ENCODE measurements at places on chromosomes 5 and 9.

DNA sequence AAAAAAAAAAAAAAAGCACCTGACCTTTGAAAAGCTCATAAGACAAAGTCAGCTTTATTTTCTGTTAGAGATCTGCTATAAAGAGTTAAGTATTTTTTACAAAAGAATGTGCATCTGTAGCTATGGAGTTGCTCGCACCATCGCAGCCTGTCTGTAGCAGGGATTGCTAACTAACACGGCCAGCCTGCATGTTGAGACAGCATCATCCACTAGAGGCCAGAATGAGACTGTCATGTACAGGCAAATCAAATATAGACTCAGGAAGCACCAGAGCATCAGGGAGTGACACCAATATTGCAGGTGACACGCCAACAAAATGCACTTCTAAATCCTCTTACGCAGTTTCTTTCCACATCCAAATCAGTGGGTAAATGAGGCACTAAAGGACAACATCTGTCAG, 136.3 kb upstream of the RASEF start:
- DNase-seq = peak; percentile 78

DNA sequence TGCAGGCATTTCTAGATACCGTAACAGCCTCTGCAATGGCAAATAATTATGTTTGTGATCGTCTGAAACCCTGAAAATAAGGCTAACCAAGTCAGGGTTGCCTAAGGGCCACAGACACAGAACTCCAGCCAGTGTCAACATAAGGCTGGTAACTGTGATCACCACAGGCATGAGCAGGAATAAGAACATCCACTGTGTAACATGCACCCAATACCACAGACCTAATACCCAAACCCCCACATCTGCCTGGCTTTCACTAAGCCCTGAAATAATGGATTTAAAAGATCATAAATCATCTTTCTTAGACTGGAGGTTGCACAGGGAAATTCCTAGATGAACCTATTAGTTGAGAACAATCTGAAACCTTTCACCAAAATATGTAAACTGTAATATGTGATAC, 394.5 kb downstream of the NFIB start:
- no peak for DNase-seq

DNA sequence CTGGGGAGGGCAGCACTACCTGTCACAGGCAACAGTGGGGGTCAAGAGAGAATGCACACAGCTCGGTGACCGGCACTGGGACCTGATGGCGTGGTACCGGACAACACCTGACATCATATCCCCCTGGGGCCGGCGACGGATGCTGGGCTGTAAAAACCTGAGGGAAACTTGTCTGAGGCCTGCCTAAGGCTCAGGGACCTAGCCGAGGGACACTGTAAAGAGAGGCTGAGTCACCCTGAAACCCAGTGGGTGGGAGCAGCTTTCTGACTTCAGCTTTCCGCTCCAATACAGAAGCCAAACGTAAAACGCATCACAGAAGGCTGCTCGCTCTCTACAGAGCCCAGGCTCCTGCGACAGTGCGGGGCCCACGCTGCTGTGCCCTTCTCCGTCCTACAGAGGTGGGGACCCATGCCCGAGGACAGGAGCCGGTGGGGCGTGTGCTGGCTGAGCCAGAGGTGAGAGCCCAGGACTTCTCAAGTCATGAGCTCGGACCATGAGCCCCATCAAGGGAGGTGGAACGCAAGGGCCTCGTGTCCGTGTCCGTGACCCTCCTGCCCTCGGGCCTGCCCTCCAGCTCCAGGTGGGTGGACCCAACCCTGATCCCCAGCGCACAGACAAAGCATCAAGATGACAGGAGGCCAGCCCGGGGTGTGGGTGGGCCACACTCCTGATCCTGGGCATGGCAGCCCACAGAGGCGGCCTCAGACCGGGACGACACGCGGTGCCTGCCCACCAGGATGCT, 5.3 kb downstream of the RALGDS start:
- DNase-seq = no peak

- DNase-seq = no peak
Observed at GRCh38 chr5:22615964-22616363, 237.2 kb downstream of the CDH12 start.

GRCh38 chr5:150649108-150650020, 8.9 kb downstream of the SYNPO start:
- DNase-seq = no peak

- no peak for DNase-seq
Observed at GRCh38 chr5:122864400-122864799, 19.0 kb downstream of the SNX24 start.

DNA sequence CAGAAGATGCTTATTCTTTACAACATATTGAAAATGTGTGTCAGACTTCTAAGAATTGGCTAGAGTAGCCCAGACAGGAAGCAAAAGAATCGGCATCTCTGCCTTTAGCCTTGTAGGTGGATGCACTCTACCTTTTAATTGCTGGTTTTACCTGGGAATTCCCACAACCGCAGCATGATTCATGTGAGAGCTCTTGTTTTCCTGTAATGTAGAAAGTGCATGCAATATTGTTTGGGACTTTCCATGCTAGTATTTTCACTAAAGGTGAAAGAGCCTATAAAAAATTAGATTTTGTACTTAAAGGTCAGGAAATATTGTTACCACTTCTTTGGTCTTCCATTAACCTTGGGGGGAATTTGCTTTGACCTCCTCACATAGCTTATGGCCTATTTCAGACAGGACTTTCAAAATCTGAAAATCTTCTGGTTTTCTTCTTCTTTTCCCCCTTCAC, 89.8 kb downstream of the NTRK2 start:
- DNase-seq = no peak

DNA sequence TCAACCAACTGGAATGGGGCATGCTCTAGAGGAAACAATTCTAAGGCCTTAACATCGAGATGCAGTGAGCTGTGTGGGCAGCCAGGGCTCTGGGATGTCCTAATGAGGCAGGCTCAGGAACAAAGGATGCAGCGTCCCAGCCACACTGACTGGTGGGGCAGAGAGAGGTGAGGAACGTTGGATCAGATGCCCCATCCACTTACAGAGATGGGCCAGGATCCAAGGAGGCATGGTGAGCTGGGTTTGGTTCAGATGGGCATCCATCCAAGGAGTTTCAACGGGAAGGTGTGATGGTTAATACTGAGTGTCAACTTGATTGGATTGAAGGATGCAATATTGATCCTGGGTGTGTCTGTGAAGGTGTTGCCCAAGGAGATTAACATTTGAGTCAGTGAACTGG, 15.5 kb upstream of the MARCHF6 start:
- DNase-seq = no peak

DNA sequence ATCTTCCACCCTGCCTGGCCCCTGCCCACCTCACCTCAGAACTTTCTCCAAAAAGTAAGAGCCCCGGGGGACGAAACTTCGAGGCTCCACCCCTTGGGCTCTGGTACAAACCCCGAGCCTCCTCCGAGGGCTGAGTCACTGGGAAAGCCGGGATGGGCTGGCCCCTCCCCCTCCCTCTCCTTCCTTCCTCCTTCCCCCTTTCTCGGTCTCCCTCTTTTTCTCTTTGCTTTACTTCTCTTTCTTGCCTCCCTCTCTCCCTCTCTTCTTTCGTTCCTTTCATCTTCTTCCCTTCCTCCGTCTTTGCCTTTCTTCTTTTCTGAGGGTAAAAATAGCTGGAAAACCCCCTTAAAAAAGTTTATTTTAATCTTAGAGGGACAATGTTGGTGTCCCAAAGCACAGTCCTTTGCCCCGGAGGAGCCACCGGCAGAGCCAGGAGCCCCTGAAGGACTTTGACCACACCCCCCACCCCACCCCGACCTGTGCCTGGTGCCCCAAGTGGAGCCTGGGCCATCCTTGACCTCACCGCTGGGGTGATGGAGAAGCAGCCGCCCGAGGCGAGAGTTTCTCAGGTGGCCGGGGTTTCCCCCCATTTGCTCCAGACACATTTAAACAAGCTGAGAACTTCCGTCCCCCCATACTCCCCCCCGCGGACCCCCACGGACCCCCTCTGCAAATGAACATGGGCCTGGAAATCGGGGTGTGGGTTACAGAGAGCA, 5.7 kb upstream of the NOTCH1 start:
- peak; percentile 55 for DNase-seq

GRCh38 chr5:102853680-102854079, 98.6 kb downstream of the PAM start:
- DNase-seq = no peak

DNA sequence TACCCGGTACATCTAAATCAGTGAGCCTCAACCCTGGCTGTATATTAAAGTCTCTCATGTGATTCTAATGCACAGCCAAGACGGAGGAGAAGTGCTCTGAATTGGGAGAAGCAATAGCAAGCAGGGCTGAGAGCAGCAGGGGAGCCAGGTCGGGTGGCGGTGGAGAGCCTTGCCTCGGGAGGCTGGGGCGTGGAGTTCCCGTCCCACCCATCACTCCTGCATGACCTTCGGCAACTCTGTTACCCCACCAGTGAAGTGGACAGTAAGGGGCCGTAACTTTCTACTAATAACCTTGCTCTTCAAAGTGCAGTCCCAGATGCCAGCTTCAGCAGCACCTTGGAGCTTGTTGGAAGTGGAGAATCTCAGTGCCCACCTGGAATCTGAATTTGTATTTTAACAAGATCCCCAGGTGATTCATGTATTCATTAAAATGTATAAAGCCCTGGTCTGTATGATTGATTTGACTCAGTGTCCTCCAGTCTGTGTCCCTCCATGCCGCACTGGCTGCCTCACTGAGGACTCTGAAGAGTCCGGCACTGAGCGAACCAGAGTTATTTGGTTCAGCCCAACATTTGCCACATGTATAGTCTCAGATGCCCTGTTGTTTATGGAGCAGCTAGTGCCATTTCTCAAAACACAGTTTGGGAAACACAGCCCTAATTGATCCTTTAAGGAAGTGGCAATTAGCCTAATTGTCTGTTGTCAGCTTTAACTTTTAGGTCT, 6.5 kb downstream of the ERGIC1 start:
- DNase-seq = no peak

DNA sequence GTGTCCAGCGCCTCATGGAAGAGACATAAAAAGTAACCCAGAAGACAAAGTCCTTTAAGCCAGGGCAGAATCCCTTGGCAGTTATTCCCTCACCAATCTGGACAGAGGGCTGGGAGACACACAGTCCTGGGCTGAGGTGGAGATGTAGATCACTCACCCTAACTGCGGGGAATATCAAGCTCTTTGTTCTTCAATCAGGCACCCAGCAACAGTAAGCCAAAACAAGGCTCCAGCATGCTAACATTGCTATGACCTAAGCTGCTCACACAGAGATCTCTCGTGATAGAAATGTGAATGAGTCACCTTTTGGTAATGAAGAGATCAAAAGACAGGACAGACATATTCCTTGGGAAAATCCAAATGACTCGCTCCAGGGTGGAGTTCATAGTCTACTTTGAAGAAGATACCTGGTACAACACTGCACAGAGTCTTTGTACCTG, 101.3 kb downstream of the FBN2 start:
- no peak for DNase-seq

DNA sequence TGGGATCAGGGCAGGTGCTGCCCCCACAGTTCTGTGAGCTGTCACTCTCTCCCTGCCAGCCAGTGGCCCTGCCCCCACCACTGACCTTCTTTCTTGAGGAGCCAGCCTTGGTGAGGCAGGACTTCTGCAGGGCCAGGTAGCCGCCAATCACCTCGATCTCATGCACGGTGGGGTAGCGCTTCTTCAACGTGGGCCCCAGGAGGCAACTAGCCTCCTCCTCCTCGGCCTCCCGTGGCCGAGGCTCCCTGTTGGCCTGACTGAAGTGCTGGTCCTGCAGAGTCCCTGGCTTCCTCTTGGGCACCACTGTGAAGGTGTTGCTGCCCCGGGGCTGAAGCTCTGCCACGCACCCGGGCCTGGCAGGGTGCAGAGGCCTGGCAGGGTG, 1.6 kb downstream of the TPRN start:
- DNase-seq = no peak

DNA sequence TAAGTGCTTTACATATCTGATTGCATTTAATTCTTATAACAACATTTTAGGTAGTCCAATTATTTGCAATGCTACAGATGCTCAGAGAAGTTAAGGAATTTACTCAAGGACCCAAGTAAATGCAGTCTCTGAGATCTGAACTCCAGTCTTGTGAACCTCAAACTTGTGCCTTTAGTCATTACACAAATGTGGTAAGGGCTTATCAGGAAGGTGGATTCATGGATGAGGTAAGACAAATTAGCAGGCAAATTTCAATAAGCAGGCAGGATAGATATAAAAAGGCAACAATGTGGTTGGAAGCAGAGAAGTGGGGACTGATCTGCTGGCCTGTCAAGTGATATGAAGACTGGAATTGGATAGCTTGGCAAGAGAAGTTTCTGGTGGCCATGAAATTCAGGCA, 29.5 kb downstream of the HMHB1 start:
- DNase-seq = no peak

Data from tongue (tissue), 3 donors.